Activated CD8-positive, alpha-beta memory T cell treated with anti-CD3 and anti-CD28 coated beads for 1 hour (primary cell): ENCODE measurements at places on chromosomes 3 and 15.

- DNase-seq: no peak
These were observed 51.5 kb upstream of the GSK3B start for GRCh38 chr3:120145542-120146285.

DNA sequence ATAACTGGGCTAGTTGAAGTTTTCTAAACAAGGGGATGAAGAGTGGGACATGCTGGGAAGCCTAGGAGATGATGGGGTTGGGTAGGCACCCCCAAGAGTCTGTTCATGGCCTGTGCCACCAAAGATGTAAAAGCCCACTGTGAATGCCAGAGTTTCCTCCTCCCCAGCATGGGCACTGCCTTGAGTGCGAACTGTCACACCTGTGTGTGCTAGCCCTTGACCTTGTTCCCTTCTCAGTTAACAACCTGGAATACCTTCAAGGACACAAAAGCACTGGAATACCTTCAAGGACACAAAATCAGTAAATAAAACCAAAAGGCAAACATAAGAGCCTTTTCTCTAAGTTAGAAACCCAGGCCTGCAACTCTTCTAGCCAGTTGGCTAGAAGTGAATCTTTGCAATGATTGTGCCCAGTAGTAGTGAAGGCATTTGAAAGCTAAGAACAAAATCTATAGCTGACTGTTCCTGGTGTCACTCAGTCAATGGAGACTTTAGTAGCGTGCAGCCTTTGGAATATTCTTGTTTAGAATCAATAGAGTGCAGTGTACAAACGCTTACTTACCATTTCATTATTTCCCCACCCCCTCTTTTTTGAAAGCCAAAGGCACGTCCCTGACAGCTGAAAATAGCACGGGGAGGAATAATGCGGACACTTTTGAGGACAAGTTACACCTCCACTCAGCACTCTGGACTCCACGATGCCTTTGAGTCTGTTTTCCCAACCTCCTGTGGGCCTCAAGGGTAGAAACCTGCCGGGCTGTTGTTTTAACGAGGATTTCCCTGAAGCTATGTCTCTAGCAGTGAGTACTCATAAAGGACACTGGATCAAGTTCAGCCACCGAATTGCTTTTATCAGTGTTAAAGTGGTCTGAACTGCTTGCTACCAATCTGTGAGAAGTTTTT, 24.2 kb downstream of the PSMD6 start:
- DNase-seq: no peak

GRCh38 chr3:127132876-127133275, 60.1 kb upstream of the PRR23E start:
- DNase-seq: no peak

GRCh38 chr3:136396916-136397315, 146.8 kb downstream of the PCCB start:
- DNase-seq: no peak

- DNase-seq: no peak
These were observed 12.0 kb downstream of the PARP14 start for GRCh38 chr3:122692674-122693073.

DNA sequence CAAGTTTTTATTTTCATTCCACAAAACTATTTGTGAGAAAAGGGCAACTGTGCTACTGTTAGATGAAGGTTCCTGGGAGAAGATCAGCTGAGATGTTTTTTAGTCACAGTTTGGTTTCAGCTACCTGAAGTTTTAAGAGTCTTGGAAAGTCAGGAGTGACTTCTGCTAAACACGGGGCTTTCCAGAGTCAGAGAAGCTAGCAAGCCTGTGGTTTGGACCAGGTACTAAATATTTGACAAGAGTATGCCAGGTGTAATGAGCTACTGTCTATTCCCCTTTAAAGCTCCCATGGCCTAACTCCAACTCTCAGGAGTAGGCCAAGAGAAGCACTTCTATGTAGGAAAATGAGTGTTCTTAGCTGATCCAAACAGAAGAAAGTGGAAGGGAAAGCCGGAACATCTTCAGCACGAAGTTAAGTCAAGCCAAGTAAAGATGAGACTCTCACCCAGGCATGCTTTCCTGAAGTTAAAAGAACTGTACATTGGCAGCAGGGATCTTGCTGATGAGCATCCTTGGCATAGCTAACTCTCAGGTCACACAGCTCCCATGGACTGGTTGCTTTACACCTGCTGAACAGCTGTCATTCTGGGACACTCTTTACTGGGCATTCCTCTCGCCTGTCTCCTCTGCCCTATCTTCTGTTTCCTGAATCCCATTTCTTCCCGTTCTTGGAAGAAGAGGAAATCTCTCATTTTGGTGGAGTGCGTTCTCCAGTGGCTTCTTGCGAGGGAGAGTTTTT, 22.5 kb downstream of the TM4SF18 start:
- DNase-seq: no peak

DNA sequence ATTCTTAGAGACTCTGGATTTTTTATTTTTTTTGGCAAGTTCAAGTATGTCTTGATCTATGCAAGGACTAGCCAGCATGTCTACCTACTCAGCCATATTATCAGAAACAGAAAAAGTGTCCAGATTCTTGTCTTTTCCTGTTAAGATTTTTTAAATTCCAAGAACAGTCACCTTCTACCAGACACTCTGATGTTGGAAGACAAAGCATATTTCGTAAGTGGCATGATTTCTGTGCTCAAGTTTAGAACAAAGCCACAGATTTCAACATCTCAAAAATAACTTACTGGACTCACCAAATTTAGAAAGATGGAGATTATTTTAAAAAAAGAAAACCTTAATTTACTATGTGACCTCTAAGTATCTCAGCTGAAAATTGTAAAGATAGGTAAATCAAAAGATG, 61.9 kb downstream of the GOLGA6L7 start:
- no peak for DNase-seq

DNA sequence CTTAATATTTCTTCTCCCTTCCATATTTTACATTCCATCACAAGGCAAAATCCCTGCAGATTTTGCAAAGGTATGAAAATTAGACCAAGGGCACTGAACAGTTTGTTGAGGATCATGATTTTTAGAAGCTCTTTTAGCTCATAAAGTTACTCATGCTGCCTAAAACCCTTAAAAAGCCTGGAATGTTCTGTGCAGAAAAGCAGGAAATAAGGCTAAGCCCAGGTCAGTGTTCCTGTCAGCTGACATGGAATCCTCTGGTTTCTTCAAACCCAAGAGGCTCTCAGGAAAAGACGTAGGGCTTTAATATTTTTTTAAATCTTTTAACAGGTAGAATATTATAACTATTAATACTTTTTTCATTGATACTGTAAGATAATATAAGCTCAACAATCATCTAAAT, 8.2 kb downstream of the CBLB start:
- no peak for DNase-seq

GRCh38 chr3:163562625-163563024, 1515.7 kb downstream of the SI start:
- DNase-seq: no peak

DNA sequence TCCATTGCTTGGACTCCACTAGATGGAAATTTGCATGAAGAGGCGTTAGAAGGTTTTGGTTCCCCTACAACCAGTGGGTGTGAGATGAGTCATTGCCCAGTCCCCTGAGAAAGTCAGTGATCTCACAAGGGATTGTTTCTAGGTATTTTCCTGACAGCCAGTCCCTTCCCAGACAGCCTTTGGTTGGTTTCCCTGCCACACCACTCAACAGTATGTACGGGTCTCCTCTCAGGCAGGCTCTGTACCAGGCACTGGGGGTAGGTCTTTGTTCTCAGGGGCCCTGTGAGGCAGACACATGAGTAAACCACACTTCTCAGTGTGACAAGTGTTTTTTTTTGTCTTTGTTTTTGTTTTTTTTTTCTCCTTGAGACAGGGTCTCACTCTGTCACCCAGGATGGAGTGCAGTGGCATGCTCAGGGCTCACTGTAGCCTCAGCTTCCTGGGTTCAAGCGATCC, 4.0 kb downstream of the LAMP3 start:
- DNase-seq: no peak

- DNase-seq: no peak
These were observed 13.4 kb downstream of the FOXL2NB start for GRCh38 chr3:138960417-138960852.

GRCh38 chr3:156761713-156762451, 64.3 kb upstream of the LEKR1 start:
- no peak for DNase-seq

- DNase-seq: no peak
These were observed 20.0 kb downstream of the ATRIP start for GRCh38 chr3:48466386-48467109.

GRCh38 chr15:59339252-59339672, 33.4 kb downstream of the MYO1E start:
- no peak for DNase-seq

DNA sequence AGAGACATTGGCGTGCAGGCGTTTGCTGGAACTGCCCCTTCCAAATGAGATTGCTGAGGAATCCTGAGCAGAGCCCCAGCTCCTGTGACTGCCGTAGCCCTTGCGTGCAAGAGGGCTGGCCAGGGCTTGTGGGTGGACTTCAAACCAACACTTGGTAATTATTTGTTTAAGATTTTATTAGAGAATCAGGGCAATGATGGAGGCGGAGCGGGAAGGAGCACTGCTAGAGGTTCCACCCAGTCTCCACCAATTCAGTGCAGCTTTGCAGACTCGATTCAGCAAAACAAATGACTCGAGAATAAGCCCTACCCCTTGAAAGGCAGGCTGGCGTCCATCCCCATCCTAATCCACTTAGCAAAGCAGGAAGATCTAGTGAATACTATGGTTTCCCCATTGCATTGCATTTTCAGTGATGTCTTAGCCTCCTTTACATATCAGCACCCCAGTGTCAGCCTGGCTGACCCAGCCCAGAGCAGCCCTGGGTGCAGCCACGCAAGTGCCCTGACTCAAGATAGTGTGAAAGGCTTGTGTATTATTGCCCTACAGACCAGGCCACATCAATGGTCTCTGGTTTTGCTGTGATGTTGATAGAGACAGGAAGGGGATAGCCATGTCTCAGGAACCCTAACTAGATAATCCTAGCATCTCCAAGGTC, 26.0 kb downstream of the GLDN start:
- DNase-seq: no peak

DNA sequence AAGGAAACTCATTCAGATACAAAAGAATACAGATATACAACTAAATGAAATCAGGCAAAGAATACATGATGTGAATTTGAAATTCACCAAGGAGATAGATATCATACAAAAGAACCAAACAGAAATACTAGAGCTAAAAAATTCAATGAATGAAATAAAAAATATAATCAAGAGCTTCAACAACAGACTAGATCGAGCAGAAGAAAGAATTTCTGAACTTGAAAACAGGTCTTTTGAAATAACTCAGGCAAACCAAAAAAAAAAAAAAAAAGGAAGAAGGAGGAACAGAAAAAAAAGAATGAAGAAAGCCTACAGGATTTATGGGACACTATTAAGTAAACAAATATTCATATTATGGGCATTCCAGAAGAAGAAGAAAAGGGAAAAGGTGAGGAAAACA, 137.8 kb downstream of the DMXL2 start:
- DNase-seq: no peak

GRCh38 chr3:4385201-4385600, 81.9 kb downstream of the SUMF1 start:
- DNase-seq: no peak

DNA sequence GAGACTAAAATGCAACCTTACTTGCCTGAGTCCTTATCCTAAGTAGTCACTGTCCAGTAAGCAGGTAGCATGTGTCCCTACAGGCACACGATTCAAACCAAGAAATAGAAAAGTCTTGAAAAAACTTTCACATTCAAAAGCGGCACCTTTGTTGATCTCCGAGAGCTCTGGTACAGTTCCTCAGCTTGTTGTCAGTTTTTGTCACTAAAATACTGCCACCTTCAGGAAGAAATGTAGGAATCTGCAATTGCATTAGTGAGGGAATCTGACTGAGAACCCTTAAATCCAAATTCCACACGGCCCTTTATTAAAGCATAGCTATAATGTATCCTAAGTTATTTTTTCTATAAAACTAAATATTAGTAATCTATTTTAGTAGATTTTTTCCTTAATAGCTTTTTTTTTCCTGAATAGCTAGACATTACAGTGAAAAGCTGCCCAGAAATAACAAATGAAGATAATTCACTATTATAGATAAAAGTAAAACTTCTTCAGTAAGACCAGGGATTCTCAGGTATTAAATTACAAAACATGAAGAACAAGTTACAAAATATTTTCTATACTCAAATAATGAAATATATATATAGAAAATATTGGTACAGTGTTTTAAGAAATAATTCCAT, 44.0 kb downstream of the CCDC54 start:
- DNase-seq: no peak

- no peak for DNase-seq
These were observed 138.5 kb downstream of the ARPP21 start for GRCh38 chr3:35777563-35778554.

GRCh38 chr15:90402223-90402622, 14.2 kb downstream of the IQGAP1 start:
- DNase-seq: no peak

GRCh38 chr15:25184356-25185155, 229.8 kb downstream of the SNRPN start:
- no peak for DNase-seq

- DNase-seq: no peak
These were observed 1.7 kb downstream of the CHRD start for GRCh38 chr3:184381261-184382224.

DNA sequence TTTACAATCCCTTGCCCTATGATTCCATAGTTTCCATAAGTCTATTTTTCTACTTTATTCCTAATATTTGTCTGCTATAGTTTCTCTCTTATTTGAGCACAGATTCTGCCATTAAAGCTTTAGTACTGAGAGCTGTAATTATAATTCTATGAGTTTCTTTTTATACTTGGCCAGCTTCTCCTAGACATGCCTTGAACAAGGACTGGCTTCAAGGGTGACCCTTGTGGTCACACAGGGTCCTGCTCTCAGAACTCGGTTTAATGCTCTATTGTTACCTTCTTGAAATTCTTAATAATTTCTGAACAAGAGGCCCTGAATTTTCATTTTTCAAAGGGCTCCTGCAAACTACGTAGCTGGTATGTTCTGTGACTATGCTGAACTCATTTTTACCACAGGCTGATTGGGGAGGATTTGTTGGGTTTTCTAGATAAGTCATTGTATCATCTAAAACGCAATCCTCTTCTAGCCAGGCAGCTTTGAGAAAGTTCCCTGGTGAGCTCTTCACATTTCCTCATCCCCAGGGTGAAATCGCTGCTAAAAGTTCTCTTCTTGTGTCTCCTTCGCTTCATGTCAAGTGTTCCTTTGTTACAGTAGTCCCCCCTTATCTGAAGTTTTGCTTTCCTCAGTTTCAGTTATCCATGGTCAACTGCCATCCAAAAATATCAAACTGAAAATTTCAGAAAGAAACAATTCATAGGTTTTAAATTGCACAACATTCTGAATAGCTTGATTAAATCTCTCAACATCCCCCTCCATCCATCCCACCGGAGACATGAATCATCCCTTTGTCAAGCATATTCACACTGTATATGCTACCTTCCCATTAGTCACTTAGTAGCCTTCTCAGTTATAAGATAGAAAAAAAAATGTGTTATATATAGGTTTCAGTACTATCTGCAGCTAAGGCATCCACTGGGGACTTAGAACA, 12.6 kb upstream of the PLCL2 start:
- DNase-seq: no peak
